ENCODE measurements at places on chromosomes 4 and X.

GRCh38 chr4:26372525-26373172 lies 51.8 kb downstream of the RBPJ start:
- DNase-seq: no peak

DNA sequence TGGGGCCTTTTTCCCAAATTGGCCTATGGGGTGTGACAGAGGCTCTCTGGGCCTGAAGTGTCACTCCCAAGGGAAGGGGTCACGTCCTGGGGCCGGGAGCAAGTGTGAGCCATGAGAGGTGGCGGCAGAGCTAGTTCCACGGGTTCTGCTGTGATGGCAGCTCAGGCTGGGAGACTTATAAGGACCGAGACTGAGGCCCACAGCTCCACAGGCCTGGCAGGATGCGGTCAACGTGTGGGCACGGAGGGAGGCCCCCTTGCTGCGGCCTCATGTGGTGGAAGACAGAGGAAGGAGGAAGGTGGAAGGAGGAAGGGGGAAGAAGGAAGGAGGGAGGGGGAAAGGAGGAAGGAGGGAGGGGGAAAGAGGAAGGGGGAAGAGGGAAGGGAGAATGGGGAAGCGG lies 7.2 kb upstream of the CPLX1 start:
- no peak for DNase-seq

GRCh38 chr4:185735866-185736400 lies 76.1 kb downstream of the SORBS2 start:
- DNase-seq: no peak

GRCh38 chrX:147377728-147378127 lies 534.0 kb upstream of the FMR1 start:
- no peak for DNase-seq

DNA sequence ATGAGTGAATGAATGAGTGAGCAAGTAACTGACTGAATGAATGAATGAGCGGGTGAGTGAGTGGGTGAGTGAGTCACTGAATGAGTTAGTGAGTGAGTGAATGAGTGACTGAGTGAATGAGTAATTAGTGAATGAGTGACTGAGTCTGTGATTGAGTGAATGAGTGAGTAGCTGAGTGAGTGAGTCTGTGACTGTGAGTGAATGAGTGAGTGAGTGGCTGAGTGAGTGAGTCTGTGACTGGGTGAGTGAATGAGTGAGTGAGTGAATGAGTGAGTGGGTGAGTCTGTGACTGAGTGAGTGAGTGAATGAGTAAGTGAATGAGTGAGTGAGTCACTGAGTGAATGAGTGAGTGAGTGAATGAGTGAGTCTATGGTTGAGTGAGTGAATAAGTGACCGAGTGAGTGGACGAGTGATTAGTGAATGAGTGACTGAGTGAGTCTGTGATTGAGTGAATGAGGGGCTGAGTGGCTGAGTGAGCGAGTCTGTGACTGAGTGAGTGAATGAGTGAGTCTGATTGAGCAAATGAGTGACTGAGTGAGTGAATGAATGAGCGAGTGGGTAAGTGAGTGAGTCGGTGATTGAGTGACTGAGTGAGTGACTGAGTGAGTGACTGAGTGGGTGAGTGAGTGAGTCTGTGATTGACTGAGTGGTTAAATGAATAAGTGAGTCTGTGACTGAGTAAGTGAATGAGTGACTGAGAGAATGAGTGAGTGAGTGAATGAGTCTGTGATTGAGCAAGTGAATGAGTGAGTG lies 223.0 kb upstream of the PSAPL1 start:
- no peak for DNase-seq

DNA sequence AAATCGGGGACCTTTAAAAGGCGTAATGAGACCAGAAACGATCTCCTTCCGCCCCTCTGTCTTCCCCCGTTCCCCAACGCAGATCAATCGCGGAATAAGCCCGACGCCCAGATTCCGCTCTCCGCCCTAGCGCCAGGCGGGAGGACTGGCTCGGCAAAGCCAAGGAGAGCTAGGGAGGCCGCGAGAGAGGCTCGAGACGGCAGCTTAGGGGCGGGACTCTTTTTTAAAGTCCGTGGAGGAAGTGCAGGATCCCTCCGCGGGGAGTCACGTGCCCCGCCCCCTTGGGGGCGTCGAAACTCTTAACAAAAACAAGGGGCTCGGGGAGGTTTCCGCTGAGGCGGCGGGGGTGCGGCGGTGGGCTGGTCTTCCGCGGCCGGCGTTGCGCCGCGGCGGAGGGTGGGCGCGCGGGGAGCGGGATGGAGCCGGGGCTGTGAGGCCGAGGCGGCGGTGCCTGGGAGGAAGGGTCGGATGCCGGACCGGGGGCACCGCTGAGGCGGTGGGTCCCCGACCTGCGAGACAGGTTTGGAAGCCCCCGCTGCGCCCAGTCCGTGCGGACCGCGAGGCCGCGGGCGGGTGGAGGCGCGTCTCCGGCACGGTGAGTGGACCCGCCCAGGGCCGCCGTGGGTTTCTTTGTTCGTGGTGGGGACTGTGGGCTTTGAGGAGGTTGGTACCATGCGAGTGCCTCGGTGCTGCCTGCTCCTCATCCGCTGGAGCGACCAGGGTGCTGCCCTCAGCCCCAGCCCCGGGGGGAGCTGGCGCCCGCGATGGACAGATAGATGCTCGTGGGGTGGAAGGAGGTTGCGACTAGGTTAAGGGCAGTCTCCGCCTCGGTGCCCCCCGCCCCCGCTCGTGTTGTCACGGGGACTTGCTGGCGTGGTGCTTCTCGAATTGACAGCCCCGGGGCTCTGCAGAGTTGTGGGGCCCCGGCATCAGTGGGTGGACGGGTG lies at the start of gene CCNG2:
Gene CCNG2, plus strand, starts transcription at position 296 of the 947 bp plus-strand sequence. CDS start 1,326 bp downstream, outside the sequence.
- DNase-seq: peak; percentile 75

DNA sequence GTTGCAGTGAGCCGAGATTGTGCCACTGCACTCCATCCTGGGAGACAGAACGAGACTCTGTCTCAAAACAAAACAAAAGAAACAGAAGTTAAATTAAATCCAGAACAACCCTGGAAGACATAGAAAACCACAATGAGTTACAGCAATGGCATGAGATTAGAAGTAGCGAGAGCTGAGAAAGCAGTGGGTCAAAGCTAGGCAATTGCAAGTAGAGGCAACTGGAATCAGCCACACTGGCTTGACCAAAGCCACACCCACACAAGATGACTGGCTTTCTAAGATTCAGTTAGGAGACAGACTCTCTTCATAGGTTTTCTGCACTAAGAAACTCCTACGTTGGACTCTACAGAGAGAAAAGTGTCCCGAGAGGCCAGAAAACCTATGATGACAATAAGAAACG lies 443.0 kb downstream of the GPM6A start:
- DNase-seq: no peak

- DNase-seq: no peak
Measured at GRCh38 chrX:154855256-154855655, 20.8 kb upstream of the SMIM9 start.

DNA sequence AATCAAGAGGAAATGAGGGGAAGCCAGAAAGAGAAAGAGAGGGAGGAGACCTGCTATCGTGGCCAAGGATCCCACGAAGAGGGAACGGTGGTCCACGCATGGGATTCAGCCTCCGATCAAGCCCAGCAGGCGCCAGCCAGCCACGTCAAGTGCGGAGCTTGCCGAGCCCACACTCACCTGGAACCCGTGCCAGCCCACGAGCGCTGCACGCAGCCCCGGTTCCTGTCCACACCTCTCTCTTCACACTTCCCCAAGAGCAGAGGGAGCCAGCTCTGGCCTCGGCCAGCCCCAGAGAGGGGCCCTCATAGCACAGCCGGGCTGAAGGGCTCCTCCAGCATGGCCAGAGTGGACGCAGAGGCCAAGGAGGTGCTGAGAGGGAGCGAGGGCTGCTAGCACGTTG lies 795.1 kb upstream of the GRIA3 start:
- no peak for DNase-seq

GRCh38 chr4:26753617-26754016 lies 107.0 kb upstream of the STIM2 start:
- DNase-seq: no peak

GRCh38 chrX:108126661-108127060 lies 35.1 kb downstream of the ATG4A start:
- DNase-seq: no peak

DNA sequence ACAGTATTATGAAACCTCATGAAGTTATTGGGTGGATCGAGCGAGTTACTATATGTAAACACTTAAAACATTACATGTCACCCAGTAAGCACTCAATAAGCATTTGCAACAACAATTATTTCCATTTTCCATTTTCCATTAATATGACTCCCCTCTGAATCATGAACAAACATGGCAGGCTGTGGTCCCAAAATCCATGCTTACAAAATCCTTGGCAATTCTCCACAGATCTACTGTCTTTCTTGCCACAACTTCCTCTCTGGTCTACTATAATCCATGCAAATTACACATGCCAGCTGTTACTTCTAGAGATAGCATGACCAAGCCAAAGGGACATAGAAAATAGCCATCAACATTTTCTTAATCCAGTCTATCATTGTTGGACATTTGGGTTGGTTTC lies 22.0 kb downstream of the ASB11 start:
- no peak for DNase-seq

DNA sequence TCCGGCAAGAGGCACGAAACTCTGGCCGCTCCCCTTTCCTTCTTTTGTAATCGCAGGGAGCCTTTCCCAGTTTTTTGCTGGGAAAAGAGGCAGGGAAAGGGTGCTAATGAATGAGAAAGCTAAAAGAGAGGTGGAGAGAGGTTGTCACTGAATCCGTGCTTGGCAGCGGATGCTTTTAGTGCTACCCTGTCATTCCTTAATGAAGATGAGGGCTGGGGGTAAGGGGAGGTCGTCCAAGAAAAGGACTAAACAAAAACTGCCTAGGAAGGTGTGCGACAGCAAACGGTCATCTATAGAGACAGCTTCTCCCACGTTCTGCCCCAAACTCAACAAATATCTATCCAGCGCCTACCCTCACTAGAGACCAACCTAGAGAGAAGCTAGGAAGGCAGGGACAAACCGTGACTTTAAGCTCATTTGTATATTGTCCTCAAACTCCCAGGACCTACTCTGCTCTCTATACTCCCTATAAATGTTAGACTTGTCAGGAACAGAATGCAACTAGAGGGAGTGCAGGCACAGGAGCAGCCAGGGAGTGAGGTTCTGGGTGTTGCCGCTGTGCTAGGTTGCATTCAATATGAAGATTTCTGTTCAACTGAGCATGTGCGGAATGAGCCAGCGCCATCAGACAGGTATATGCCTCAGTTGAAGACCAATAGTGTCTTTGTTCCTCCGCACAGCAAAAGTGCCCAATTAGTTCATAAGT lies 777 bp upstream of the CASK start:
- DNase-seq: peak; percentile 42

DNA sequence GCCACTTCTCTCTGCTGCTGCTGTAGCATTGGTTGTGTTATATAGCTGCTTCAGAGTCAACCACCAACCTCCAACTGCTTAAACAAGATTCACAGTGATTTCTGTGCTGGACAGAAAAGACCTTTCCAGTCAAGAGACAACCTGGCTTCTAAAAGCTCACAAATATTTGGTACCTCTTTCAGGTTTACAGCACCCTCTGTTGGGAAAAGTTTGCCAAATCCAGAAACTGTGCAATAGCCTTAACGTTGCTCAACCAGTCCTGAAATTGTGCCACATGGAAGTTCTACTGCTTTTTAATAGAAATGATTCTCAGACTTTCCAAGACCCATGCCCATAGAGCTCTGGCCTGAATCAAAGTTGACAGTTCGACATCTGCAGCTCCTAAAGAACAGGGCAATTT lies 842.1 kb upstream of the HTR2C start:
- no peak for DNase-seq

DNA sequence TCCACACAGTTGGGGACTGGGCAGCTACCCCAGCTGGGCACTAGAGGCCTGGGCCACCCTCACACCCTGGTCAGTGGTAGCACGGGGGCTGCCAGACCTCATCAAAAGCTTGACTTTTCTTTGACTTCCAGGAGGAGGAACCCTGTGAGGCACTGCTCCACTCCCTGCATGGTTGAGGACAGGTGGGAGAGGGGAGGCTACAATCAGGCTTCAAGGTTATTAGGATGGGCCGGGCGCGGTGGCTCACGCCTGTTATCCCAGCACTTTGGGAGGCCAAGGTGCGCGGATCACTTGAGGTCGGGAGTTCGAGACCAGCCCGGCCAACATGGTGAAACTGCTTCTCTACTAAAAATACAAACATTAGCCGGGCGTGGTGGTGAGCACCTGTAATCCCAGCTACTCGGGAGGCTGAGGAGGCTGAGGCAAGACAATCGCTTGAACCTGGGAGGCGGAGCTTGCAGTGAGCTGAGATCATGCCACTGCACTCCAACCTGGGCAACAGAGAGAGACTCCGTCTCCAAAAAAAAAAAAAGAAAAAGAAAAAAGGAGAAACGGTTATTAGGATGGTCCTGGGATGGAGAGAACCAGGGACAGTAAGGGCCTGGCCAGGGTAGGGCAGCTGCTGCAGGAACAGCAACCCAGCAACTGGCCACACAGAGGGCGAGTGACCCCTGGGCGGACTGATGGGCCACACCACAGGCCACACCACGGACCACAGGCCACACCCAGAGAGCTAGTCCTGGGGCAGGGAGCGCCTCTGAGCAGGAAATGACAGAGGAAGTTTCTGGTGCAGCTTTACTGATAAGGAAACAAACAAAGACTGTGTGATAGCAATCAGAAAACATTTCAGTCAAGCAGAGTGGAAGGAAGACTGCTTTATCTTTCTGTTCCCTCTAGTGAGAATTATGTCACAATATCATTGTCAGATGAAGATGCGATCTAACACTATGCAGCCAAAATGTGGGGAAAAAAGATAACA lies 20.5 kb upstream of the OPN1LW start:
- DNase-seq: peak; percentile 19

- DNase-seq: no peak
Measured at GRCh38 chrX:7088968-7089615, 58.4 kb upstream of the STS start.

DNA sequence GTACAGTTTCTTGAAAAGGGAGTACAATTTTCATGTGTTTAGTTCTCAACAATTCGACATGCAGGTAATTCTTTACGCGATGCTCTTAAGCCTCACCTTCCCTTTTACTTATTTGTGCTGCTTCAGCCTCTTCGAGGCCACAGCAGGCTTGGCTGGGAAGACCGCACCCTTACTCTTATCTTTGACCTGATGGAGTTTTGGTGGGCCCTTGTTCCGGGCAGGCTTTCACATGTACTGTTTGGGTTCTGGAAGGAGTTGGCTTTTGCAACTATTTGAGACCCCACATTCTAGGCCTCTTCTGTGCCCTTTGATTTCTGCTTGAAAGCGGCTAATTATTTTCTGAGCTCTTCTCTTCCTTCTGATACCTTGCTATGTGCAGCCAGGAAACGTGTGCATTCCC lies 60.2 kb downstream of the FAM193A start:
- DNase-seq: no peak

All from T-helper 1 cell (primary cell).